Stimulated activated CD8-positive, alpha-beta memory T cell treated with anti-CD3 and anti-CD28 coated beads, Interleukin-4, amount 100 ng/mL, for 4 hours (primary cell): ENCODE measurements at places on chromosomes 13 and 19.
A peak's percentile ranks its signal among the peaks of the same experiment; 100 is the strongest.

DNA sequence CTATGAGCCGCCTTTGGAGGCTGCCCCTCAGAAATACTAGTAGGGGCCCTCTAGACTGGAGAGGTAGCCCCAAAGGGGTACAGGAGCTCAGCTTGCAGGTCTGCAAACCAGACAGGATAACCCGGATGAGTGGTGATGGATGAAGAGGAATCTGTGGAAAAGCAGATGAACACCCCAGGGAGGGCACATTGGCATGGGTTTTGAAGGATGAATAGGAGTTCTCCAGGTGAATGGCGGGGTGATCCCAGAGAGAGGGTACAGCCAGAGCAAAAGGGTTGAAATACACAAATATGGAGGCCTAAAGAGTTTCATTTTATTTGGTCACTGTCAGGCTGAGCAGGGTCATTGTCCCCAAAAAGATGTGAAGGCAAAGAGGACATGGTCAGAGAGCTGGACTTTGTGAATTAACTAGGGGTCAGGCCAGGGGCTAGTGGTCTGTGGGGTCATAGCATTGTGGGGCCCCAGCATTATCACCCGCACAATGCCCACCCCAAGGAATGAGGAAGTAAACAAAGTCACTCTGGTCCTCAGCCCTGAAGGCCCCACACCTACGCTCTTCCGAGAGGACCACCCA, 4.8 kb downstream of the NR2F6 start:
- no peak for DNase-seq

DNA sequence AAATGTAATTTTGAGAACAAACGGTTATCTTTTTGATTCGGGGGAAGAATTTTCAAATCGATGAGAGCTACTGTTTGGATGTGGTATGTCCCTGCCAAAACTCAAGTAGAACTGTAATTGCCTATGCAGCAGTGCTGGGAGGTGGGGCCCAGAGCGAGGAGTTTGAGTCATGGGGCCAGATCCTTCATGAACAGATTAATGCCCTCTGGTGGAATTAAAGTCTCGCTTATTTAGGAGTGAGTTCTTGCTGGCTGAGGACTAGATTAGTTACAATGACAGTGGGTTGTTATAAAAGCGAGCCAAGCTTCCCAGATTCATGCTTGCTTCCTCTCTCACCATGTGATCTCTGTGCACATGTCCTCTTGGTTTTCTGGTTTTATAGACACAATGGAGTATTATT, 11.8 kb upstream of the PRR20A start:
- no peak for DNase-seq

DNA sequence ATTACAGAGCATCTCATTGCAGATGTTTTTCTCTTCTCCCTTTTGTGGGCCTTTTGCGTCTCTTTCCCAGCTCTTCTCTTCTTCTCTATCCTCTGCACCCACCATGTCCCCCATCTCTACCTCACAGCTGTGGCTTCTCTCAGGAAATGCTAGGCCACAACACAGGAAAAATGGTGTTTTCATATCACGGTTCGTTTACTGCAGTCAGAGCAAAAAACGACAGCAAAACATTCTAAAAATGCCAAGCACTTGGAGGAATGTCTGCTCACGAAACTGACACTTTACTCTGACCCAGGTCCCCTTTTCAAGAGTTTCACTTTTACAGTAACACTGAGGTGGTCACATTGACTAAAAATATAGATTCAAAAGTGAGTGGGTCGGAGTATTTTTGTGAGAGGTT, 152.2 kb downstream of the DCT start:
- no peak for DNase-seq

- DNase-seq, result peak; percentile 24
Observed at GRCh38 chr19:38842439-38843174, 7.2 kb downstream of the HNRNPL start.

DNA sequence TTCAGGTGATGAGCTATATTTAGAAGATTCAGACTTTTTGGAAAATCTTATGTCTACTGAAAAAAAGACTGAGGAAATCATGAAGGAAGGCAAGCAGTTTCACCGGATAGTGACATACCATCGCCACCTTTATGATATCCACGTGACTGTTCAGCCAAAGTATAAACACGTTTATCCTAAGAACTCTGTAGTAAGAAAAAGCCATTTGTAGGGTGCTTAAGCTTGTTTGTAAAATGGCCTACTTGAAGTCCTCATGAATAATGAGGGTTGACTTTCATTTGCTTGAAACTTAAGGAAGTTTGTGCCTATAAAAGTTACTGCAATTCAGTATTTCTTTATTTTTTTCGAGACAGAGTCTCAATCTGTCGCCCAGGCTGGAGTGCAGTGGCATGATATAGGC, 7.8 kb upstream of the TDRD12 start:
- no peak for DNase-seq

DNA sequence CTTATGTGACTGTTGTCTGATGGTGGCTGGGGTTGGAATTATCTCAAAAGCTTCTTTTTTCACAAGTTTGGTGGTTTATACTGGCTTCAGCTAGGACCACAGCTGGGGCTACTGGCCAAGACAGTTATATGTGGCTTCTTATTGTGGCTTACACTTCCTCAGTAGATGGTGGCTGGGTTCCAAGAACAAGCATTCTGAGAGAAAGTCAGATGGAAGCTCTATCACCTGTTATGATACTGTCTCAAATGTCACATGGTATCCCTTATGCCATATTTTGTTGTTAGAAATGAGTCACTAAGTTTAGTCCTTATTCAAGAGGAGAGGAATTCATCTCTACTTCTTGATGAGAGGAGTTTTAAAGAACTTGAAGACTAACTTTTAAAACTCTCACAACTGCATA, 41.6 kb downstream of the NDFIP2 start:
- DNase-seq, result no peak

GRCh38 chr13:30373727-30374126, 48.6 kb upstream of the UBE2L5 start:
- DNase-seq, result no peak

DNA sequence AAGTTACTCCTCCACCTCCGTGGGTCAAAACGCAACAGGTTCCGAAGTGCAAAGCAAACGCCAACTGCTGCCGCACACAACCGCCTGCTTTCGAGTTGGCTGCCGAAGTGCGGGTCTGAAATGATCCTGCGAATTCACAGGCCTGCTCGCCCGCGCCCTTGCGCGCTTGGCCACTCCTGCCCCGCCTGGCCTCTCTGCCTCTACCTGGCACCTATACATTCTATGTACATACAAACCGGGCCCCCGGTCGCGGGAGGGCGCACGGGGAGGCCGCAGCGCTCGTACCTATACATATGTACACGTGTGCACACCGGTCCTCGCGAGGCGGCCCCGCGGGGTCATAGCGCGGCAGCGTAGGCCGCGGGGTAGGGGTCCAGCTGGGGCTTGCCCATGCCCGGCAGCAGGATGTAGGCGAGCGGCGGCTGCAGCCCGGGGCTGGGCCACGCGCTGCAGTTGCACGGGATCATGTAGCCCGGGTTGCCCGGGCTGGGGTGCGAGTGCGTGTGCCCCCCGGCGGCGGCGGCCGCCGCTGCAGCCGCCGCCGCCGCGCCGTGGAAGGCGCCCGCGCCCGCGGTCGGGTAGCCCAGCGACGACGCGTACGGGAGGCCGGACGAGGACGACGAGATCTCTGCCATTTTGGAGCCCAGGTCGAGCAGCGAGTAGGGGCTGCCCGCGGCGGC, 1.3 kb downstream of the SOX21 start:
- no peak for DNase-seq

- no peak for DNase-seq
Observed at GRCh38 chr19:38281811-38282566, 17.6 kb downstream of the SPINT2 start.

- DNase-seq, result no peak
Observed at GRCh38 chr19:45905011-45905410, 2.6 kb upstream of the MYPOP start.

DNA sequence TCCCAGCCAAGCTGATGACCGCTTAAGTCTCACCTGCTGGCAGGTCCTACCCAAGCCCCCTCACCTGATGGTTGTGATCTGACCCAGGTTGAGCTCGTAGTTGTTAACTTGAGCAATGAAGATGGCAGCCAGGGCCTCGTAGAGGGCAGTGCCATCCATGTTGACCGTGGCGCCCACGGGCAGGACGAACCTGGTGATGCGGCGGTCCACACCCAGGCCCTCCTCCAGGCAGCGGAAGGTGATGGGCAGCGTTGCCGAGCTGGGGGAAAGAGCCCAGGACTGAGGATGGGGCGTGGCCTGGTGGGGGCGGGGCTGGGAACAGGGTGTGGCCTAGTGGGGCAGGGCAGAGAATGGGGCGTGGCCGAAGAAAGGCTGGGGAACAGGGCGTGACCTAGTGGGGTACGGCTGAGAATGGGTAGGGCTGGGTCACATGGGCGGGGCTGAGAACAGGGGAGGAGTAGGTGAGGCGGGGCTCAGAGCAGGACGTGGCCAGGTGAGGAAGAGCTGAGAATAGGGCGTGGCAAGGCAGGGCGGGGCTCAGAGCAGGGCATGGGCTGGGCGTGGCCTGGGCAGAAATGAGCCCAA, 12.9 kb downstream of the OR7C2 start:
- no peak for DNase-seq

GRCh38 chr13:32791545-32792172, 205.4 kb downstream of the PDS5B start:
- DNase-seq, result no peak

- no peak for DNase-seq
Observed at GRCh38 chr13:47990427-47990826, 10.6 kb downstream of the SUCLA2 start.

GRCh38 chr13:78609464-78610205, 6.3 kb upstream of the POU4F1 start:
- DNase-seq, result no peak

GRCh38 chr19:4967738-4968461, 1.0 kb upstream of the KDM4B start:
- no peak for DNase-seq

DNA sequence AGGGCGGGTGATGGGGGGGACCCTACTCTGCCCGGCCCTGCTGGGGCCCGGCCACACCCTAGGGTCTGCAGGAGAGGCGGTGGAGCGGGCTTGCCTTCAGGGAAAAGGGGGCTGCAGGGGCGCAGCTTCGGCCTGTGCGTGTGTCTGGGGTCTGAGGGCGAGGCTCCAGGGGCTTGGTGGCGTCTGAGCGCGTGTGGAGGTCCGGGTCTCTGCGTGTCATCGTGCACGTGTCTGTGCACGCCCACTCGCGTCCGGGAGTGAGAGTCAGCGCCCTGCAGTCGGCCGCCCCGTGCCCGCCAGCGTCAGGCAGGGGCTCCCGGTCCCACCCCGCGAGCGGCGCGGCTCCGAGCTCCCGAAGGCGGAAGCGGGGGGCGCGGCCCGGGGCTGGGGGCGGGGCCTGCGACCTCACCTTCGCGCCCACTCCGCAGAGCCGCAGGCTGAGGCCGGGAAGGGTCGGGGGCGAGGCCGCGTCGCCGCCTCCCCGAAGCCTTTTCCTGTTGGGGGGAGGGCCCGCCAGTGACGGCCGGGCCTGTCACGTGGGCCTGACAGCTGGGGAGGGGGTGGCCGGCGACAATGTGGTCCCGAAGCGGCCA, at the start of gene ARHGAP45:
Gene ARHGAP45, plus strand, starts transcription at position 420 of the 593 bp plus-strand sequence. CDS start 239 bp downstream, outside the sequence.
- peak; percentile 54 for DNase-seq

DNA sequence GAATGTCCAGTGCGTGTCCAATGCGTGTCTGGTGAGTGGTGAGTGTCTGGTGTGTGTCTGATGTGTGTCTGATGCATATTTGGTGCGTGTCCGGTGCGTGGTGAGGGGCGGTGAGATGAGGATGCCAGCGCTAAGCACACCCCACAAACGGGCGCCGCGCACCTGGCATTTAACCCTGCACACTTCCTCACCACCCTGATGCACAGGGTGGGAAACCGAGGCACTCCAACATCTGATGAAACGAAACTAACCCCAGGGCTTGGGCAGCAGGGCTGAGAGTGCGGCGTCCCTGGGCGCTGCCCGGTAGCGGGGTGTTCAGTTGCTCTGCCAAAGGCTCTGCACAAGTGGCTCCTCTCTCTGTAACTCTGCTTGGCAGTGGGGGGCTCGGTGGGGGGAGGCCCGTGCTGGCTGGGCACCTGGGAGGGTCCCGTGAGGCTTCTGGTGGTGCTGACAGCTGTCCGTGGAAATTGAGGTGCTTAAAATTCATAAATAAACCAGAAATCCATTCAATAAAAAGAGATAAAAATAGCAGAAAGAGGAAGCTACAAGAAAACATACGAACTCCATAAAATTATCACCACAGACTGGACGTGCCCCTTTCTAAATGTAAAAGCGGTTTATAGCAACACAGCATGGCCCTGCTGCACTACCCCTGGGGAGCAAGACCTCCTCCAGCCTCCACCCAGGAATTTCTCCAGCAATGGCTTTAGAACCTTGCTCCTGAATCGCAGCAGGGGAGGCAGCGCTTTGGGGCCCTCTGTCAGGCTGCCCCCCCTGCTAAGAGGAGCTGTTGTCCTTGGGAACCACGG, 76.0 kb downstream of the RASA3 start:
- DNase-seq, result no peak

GRCh38 chr13:64855506-64855905, 2374.6 kb downstream of the PCDH9 start:
- no peak for DNase-seq

DNA sequence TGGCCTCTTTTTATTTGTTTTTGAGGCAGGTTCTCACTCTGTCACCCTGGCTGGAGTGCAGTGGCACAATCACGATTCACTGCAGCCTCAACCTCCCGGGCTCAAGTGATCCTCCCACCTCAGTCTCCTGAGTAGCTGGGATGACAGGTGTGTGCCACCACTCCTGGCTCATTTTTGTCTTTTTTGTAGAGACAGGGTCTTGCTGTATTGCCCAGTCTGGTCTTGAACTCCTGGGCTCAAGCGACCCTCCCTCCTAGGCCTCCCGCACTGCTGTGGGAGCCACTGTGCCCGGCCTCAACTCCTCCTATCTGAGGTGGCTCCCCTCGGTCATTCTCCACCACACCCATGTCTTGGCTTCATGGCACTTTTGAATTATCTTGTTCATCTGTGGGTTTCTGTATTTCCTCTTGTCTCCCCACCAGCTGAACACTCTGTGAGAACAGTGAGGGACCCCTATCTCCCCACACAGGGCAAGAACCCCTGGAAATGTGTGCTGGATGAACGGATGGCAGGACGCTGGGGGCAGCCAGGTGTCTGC, 7.9 kb downstream of the CKM start:
- DNase-seq, result no peak

- no peak for DNase-seq
Observed at GRCh38 chr19:40692212-40692551, 1.7 kb upstream of the NUMBL start.

- no peak for DNase-seq
Observed at GRCh38 chr13:105445796-105446195, 1089.7 kb downstream of the EFNB2 start.

DNA sequence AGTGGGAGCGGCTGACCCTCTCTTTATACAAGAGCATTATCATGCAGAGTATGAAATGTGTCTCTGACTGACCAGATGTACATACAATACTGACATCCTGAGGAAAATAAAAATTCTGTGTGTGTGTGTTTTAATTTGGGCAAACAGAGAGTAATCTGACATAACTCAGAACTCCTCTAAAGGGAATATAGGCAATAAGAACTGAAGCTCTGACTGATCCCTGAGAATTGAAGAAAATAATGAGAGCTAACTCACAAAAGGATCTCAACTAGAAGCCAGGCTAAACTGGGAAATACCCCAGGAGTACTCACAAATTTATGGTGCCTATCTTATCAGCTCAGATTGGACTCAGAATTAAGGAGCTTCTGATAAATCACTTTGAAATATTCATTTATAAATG, 539.9 kb downstream of the OLFM4 start:
- DNase-seq, result no peak
